ENCODE measurements at places on chromosomes 4 and X.

DNA sequence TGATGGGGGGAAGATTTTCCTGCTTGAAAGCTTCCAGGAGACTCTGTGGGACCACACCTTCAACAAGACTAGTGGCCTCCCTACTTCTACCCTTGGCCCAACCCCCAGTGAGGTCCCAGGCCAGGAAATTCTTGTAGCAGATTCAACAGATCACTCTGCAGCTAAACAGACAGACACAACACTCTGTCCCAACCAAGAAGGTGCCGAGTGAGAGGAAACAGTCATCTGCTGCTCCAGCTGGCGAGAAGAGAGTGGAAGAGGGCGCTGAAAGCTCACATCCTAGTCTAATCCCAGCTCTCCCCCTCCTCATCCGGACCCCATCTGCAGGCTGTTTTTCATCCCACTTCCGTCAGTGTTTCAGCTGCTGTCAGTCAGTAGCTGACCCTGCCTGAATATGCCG, 63.4 kb downstream of the CHRDL1 start:
- DNase-seq = no peak

- DNase-seq = peak; percentile 73
Measured at GRCh38 chr4:60034361-60034760, 1165.8 kb upstream of the ADGRL3 start.

GRCh38 chrX:5928224-5928623, 300.4 kb downstream of the NLGN4X start:
- DNase-seq = no peak

DNA sequence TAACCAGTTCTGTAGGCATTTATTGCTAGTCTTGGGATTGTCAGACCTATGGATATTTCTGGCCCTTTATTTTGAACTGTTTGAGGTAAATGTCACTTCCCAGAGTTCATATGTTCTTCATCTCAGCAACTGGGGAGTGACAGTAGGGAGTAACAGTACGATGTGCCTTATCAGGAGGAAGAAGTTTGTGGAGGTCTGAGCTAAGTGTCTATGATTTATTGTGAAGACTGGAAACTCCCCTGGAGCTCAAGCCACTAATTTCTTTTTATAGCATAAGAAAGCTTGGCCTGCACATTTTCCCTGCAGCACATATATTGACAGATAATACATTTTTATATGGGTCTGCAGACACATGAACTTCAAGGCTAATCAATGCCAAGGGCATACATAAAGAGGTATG, 383.8 kb downstream of the GRXCR1 start:
- DNase-seq = no peak

GRCh38 chr4:6549890-6550620, 24.9 kb upstream of the MAN2B2 start:
- no peak for DNase-seq

DNA sequence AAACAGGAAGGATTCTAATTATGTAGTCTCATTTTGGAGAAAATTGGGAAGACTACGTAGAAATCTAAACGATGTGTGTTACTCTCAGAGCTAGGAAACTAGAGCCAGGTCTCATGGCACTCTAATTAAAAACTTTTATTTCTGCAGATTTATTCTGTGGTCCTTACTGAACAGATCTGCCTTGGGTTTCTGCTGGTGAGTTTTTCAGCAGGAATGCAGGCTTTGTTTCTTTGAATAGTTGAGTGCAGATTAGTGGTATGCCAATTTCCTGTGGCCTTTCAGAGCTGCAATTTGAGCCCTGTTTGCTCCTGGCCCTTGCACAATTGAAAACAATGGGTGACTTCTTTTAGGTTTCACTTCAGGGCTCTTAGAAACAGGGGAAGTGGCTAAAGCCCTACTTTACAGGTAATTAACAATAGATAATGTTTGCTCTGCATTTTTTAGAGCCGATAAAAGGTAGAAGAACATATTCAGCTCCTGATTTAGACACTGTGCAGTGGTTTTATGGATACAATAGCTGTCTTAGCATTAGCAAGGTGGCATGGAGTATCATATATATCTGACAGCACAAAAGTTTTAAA, 21.8 kb downstream of the SPRY1 start:
- DNase-seq = peak; percentile 83

GRCh38 chr4:144674711-144675110, 28.8 kb downstream of the HHIP start:
- no peak for DNase-seq

DNA sequence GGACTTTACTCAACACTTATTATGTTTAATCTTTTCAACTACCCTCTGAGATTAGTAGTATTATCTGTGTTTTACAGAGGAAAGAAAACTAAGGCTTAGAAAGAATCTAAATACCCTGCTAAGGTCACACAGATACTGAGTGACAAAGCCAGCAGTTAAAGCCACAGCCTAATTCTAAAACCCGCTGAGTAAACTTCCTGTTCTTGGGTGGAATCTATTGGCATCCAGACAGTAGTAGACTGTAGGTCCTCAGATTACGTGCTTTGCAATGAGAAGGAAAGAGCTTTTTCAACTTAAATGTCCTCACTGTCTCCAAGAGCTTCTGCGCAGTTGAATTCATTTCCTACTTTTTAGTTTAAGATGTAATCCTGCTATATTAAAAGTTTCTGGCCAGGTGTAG, 126.0 kb downstream of the TENM3 start:
- DNase-seq = no peak

GRCh38 chr4:157143369-157143768, 67.4 kb downstream of the GLRB start:
- no peak for DNase-seq

DNA sequence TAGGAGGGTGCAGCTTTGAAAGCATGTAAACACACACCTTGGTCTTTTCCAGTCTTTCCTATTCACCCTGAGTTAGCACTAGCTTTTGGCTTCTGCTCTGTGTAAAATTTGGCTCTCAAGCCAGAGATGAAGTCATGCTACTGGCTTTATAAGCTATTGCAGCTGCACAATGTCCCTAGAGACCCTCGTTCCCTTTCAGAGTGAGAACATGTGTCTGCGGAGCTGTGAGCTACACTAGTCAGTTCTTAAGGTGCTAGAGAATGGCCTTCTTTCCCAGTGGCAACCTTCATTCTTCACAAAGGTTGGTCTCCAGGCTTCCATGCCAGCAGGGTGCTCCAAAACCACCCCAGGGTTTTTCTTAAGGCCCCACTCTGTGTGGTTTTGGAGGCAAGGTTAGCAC, 199.1 kb downstream of the SPATA18 start:
- DNase-seq = no peak

- no peak for DNase-seq
Measured at GRCh38 chr4:525660-526059, 26.6 kb downstream of the PIGG start.

DNA sequence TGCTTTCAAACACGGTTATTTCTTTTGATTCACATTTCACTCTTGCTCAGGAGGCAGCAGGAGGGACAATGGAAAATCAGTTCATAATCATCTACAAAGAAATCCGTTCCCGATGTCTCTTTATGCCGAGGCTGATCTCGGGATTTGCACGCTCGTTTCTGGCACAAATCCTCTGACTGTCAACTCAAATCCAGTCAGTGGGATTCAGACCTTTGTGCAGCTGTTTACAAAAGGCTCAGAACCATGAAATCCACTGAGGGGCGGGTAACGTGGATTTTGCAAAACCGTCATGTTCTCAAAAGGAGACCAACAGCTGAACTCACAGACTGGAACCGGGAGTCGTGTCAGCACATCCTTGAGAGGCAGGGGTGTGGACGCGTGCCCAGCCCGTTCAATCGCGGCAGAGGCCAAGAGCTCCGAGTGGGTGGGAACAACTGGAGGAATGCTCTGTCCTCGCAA, 46.4 kb downstream of the ACOX3 start:
- DNase-seq = no peak

DNA sequence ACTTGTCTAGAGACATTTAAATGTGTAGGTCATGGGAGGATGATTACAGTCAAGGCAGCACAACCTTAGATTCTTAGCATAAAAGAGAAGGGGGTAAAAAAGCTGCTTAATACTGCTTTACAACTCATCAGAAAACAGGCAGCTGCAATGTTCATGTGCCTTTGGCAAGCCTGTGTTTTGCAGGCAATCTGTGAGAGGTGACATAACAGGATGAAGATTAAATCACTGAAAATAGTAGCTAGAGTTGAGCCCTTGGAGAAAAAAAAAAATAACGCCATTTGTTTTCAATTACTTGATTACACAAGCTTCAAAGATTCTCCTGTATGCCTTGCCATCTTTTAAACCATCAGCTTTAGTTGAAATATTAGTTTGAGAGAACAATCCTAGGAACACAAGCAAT, 847.6 kb upstream of the LCORL start:
- DNase-seq = no peak

- DNase-seq = no peak
Measured at GRCh38 chr4:87262886-87263285, 42.5 kb upstream of the KLHL8 start.

DNA sequence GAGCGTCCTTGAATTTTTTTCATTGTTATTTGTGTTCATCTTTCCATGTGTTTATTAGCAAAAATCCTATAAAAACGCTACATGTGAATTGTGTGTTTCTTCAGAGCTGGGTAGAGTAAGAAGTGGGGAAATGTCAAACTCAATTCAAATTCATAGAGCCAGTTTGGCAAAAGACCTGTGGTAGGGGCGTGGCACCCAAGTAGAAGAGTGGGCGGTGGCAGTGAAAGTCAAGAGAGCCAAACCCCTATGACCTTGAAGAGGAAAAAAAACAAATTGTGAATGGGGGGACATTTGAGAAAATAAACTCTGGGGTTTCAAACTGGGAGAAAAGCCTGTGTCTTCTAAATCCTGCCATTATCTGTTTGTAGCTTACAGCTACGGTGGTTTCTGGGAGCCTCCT, 4.4 kb upstream of the FOXO4 start:
- no peak for DNase-seq

GRCh38 chrX:137051978-137052642, 18.3 kb upstream of the GPR101 start:
- peak; percentile 41 for DNase-seq

DNA sequence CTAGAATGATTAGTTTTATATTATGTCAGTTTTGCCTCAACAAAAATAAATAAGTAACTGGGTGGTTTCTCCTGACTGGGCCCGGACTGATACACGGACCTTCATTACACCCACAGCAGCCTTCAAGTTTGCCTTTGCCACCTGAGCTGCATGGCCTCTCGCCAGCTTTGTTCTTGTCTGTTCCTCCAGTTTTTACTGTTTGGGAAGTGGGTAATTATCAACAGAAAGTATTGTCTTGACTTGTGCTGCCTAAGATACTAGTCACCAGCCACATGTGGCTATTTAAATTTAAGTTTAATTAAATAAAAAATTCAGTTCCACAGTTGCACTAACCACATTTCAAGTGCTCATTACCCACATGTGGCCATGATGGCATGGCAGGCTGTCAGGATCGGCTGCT, 74.7 kb upstream of the INTU start:
- no peak for DNase-seq

GRCh38 chrX:114842181-114842580, 175.2 kb downstream of the IL13RA2 start:
- DNase-seq = no peak

DNA sequence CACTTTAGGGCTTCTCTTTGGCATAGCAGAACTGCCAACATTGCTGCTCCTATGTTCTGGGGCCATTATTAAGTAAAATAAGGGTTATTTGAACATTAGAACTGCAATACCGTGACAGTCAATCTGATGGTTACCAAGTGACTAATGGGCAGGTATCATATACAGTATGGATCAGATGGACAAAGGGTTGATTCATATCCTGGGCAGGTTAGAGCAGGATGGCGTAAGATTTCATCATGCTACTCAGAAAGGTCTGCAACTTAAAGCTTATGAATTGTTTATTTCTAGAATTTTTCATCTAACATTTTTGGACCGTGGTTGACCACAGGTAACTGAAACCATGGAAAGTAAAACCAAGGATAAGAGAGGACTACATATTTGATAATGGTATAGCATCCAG, 40.9 kb downstream of the BRCC3 start:
- DNase-seq = no peak

Measured in NCI-H2081 (cell line).